ENCODE measurements at places on chromosomes 6 and 20.

DNA sequence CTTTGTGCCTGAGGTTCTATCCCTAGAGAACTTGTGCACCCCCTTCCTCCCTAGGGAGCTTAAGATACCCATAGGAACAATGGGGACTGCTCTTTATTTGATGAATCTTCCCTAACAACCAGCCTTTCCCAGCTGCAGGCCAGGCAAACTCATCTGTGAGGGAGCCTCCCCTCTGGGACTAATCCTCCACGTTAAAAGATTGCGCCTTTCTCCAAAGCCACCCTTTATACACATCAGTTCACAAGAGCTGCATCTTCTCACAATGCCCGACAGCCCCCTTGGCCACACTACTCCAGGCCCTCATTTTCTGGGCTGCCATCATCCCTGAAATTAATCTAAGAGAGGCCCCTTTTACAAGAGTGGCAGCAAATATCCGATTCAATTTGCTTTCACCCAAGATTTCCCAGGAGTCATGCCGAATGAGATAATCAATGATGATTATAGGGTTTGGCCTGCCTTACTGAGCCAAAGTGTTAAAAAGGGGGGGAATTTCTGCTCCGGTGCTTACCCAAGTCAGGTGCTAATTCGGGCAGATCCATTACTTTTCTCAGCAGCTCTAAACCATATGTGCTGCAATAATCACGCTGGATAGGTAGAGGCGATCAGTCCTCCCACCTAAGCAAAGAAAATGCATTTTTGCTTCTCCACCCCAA is 336.5 kb downstream of the KIF16B start:
- no peak for DNase-seq

- peak; percentile 5 for DNase-seq
These were observed 799 bp upstream of the ME1 start for GRCh38 chr6:83431545-83432155.

DNA sequence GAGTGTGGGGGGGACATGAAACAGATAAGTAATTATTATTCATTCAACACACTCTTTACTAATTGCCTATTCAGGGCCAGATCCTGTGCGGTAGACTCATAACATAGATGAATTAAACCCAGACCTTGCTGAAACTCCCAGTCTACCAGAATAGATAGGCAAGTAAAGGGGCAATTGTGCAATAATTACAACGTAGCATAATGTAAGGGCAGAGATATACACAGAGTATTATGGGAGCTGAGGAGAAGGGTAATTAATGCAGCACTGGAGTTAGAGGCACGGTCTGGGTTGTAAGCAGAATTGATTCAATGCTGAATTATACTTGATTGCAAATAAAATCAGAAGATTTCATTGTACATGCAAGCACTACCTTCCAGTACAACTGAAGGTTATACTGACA is 29.2 kb downstream of the RIMS4 start:
- DNase-seq, result no peak

DNA sequence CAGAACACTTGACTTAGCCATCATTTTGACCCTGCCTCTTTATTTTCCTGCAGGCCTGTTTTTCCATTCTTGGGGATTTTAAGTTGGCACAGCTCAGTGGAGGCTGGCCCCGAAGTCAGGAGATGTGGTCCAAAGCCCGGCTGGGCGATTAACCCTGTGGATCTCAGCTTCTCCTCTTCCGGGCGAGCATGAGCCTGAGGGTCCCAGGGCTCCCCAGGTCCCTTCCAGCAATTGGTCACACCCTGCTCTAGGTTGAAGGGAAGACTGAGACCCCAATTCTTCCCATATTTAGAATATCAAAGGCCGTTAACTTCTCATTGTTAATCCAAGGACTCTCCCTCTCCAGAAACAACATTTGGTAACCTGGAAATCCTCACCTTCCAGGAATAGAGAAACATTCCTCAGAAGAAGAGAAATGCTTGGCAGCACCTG is 2.3 kb downstream of the THBS2 start:
- peak; percentile 50 for DNase-seq

DNA sequence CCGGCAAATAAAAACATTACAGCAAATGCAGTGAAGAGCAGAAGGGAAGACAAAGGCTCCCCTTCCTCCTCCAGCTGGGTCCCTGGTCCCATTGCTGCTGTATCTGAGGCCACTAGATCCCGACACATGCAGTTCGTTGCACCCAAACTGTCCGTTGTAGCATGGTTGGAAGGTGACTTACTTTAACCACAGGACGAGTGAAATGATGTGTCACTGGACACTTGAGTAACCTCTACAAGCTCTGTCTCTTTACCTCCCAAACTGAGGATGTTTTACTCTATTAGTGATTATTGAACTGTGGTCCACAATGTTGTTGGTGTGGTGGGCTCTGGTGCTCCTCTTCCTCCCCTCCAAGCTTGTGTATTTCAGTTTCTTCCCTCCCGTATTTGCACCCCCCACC is 46.2 kb upstream of the ARMH2 start:
- no peak for DNase-seq

GRCh38 chr6:105759015-105759414 is 327.1 kb upstream of the PRDM1 start:
- DNase-seq, result no peak

GRCh38 chr6:37607944-37608343 is 89.7 kb downstream of the MDGA1 start:
- DNase-seq, result no peak

DNA sequence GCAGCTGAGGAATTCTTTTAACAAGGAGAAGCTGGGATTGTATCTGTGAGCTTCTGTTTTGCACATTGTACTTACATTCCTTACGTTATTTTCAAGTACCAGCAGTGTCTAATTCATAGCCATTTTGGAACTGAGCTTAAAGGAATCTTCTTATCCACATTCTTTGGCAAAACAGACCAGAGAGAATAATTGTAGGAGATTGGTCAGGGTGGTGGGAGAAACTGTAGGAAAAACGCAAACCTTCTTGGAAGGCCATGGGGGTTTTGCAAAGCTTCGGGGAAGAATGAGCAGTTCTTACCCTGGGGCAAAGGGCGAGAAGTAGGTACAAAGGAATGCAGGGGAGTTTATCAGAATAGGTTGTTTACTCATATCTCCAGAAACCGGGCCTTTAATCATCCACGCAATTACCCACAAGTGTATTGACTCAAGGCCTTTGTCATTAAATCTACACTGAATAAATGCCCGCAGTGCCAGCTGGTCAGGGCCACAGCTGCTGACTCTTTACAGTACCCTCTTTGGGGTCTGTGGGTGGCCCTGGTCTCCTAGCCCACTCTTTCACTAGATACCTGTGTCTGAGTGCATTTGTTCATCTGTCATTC is 39.6 kb upstream of the SPTLC3 start:
- DNase-seq, result no peak

DNA sequence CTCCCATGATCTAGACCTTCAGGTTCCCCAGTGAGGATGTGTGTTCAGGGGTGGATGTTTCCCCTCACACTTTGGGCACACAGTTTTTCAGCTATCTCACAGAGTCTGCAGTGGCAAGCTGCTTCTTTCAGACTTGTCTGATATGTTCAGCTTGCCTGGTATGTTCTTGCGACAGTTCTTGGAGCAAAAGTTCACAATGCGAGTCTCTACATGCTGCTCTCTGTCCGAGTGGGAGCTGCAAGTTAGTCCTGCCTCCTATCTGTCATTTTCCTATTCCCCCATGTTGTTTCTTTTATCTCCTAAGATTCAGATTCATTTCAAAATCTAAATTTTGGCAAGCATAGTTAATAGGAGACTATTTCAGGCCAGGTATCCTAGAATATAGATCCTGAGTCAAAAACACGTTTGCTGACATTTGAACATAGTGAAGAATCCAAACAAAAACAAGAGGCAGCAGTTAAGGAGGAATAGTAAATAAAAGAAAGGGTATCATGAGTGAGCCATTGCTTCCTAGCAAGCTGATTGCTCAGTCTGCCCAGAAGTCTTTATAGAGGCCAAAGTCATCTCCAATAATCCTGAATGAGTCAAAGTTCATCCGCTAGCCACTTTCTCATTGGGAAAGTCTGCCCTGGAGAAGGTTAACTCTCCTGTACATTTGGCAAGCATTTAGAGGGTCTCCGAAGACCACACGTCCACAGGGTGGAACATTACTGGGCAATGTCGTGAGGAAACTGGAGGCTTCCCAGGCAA is 140.2 kb upstream of the MOCS1 start:
- no peak for DNase-seq

GRCh38 chr6:44012078-44012493 is 115.2 kb downstream of the MRPL14 start:
- no peak for DNase-seq

DNA sequence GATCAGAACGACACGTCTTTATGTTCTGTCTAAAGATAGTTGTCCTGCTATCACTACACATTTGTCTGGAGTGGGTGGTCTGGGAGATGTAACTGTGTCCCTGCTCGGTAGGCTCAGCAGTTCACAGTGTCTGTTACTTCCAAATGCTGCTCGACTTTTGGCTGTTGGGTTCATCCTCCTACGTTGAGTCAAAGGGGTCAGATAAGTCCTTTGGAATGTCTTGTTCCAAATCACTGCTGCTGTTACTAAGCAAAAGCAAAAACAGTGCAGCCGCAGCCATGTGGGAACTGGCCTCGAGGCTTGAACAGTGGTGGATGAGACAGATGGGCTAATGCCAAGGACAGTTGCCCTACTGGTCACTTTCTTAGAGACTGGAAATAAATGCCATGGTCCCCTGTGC is 272.2 kb upstream of the MAP3K7 start:
- DNase-seq, result no peak

DNA sequence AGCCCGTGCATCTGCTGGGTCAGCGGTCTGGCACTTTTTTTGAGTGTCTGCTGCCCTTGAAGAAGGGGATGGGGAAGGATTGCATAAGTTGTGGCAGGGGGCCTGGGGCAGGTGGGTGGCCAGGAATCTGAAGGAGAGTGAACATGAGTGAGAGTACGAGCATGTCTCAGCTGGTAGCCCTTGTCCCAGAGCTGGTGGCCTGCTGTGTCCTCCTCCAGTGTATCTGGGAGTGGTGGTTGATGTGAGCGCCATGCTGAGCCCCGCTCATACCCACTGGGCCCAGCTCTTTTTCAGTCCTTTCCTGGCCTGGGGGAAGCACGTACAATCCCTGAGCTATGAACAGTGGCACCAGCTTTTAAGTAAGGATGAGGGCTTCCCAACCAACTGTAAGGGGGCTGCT is 136.2 kb upstream of the AGPAT4 start:
- no peak for DNase-seq

DNA sequence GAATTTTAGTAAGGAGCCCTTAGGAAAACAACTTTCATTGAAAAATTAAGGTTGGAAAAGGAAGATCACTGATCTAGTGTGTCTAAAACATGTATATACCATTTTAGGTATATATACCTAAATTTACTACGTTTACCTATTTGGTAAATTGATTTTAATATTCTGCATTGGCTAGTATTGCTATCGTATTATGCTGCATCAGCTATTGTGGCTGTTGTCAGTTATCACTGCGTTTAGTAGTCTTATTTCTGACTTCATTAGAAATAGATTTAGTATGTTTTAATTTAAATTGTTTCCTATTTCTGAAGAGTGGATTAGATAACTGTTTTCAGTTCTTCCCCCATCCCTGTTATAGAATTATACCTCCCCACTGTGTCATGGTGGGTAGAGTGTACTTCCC is 101.7 kb upstream of the ARG1 start:
- DNase-seq, result no peak

- DNase-seq, result no peak
These were observed 144.2 kb upstream of the FBXL4 start for GRCh38 chr6:99091985-99092384.

- no peak for DNase-seq
These were observed 53.6 kb upstream of the TTPAL start for GRCh38 chr20:44422083-44422482.

- DNase-seq, result no peak
These were observed 111.6 kb upstream of the EYA4 start for GRCh38 chr6:133129556-133129955.

- DNase-seq, result no peak
These were observed 105.3 kb downstream of the CEBPB start for GRCh38 chr20:50295762-50296449.

GRCh38 chr20:37185686-37186085 is 6.3 kb upstream of the MROH8 start:
- peak; percentile 40 for DNase-seq

DNA sequence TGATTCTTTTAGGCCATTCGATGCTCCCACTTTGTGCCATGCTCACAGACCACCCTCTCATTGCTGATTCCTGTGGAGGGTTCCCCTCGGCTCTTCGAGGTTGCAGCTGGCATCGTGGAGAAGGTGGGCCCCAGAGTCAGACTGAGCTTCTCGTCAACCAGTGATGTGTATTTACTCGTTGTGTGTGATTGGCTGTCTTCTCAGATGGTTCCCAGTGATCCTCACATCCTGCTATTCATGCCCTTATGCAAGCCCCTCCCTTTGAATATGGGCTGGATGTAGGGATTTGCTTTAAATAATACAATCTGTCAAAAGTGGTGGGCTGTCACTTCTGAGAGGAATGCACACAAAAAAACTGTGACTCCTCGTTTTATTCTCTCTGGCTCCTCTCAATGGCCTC is 99.6 kb upstream of the ENPP5 start:
- DNase-seq, result no peak

DNA sequence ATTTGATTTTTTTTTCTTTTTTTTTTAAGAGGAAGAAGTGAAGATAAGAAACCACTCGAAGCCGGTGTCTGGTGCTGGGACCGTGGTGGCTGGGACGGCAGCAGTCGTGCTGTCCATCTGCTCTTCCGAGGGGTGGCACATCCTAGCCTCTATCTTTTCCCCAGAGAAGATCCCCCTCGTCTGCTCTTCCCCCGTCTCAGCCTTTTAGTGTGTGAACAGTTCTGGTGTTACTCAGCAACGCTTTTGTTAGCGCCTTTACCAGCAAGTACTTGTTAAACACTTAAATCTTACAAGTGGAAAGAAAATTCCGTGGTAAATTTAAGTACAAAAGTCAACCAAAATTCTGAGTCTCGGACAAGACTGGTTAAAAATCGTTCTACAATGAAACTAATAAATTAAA is 90.1 kb downstream of the RSPH3 start:
- no peak for DNase-seq

DNA sequence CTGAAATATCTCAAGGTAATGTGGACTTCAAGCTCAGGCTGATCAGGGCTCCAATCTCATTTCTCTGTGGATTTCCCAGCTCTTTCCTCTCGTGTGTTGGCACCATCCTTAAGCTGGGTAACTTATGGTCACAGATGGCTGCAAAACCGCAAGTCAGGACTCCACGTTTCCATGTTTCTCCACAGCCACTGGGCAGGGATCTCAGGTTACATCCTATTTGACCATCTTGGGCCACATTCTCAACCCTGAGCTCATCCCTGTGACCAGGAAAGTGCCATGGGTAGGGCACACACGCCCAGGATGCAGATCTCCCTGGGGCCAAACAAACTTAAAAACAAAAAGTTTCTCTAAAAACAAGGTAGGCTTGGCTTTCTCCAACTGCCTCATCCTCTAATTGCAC is 15.4 kb downstream of the RPS6KA2 start:
- no peak for DNase-seq

All from Ammon's horn (tissue), 1 donor.